NCI-H510A (cell line): ENCODE measurements at places on chromosomes 4 and X.

DNA sequence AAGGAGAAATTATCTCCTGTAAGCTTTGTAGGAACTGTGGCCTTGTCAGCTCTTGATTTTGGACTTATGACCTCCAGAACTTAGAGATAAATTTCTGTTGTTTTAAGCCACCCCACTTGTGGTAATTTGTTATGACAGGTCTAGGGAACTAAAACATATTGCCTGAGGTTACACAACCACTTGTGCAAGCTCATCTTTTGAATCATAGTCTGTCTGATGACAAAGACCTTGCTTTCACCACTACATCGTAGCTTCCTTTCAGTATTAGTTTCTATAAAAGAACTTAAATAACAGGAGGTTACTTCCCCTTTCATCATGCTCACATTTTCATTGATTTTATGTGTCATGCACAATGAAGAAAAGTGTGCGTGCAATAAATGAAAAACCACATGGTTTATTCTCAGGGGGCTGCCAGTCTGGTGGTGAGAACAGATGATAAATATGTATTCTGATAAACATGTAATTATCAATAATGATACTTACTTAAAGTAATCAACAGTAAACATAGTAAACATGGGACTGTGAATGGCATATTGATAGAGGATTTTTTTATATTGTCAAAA is 690.0 kb upstream of the HS3ST1 start:
- DNase-seq, result no peak

DNA sequence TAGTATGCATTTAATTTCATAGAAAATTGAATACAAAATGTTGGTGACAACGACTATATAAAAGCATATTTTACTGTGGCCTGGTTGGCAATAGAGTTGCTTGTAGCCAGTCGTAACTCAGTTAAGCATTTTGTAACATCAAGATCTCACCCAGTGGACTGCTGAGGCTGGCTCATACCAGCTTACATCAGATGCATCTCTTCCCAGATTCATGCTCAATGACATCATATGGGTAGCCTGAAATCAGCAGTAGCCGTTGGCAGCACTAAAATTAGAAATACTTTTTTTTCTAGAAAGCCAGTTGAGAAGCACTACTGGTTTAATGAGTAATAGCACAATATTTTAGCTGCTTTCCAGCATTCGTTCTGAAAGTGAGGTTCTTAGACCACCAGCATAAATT is 341.2 kb downstream of the TECRL start:
- DNase-seq, result no peak

GRCh38 chr4:14065406-14065805 is 437.9 kb upstream of the BOD1L1 start:
- no peak for DNase-seq

DNA sequence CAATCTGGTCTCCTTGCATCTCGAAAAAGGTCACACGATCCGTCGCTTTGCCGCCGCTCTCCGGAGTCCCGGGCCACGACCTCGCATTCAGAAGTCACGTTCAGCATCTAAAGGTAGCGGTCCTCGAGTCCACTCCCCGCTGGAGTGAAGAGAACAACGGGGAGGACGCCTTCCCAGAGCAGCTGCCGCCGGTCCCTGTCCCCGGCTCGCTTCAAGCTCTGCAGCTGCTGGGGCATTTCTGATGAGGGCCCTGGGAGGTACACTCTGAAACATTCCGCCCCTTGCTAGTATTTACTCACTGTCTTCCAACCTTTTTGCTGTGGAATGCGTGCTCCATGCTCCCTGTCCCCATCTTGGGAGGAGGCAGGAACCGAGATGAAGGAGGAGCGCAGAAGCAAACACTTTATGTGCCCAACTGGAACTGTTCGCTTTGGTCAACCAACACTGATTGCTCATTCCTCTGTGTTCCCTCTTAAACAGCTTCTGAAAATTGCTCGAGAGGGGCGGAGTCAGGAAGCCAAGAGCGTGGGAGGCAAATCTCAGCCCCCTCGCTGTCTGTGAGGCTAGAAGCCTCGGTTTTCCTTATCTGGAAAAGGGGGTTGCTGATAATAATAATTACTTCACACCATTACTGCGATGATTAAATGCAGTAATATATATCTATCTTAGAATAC is 6.4 kb upstream of the VAMP7 start:
- DNase-seq, result no peak

GRCh38 chrX:2445662-2446623 is 54.8 kb downstream of the DHRSX start:
- DNase-seq, result no peak

DNA sequence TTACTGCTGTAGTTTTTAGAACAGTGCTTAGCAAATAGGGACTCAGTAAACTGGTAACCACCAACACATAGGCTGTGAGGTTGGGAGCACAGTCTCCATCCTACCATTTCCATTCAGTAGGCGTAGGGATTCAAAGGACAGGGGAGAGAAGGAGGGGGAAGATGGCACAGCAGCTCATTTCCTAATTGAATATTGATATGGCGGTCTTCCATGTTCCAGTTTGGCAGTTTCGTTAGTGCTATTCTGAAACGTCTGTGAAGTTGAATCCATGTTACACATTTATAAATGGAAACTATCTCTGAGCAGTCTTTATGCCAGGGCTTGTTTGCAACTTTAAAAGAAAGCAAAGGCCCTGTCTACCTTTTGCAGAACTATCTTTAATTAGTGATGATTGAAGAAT is 105.5 kb downstream of the PARM1 start:
- no peak for DNase-seq

DNA sequence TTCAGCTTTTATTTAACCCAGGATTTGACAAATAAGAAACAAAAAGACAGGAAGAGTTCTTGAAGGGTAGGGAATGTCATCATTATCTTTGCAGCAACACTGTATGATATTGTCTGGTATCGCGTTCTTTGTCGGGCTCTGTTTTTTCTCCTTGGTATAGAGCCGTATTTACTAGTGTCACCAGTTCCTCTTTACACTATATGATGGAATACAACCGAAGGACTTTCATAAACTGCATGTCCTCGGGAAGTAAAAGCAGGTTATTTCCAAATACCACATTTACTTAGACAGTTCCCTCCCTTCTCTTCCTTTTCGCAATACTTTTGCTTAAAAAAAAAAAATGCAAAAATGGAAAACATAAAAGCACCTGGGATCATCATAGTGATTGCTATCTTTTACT is 96.6 kb upstream of the IL13RA1 start:
- no peak for DNase-seq

GRCh38 chrX:103415068-103415467 is 38.7 kb downstream of the BEX3 start:
- DNase-seq, result no peak

GRCh38 chr4:39426728-39427127 is 20.0 kb downstream of the KLB start:
- no peak for DNase-seq

DNA sequence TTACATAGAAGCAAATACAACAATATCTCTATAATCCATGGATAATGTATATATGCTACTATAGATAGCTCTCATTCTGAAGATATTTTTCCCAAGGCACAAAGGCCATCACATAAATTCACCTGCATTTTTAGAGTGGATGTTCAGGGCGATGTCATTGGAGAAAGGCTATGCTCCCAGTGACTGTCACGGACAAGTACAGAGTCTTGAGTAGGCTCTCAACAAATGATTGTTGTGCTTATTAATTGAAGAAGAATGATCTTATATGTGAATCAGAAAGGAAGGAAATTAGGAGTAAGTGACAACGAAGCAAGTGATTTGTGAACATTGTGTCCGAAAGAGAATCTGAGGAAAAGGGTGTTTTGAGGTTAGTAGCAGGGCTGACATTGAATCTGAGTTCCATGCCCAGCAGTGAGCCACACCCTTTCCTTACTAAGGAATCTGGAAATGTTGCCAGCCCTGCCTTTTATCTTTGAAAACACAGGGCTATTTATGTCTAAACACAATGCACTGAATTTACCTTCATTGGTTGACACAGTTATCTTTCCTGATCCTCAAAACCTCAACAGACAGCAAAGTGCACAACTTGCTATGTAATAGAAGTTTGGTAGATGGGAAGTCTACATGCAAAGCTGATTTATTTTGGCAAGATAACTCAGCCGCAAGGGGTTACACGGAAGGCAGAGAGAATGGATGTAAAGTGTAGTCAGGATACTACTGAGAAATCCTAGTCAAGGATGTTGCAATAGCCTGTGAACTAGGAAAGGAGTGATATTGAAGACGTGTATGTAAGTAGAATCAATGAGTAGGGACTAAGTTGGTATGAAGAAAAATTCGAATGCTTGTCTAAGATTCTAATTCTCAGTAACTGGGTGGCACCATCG is 50.4 kb downstream of the SORBS2 start:
- no peak for DNase-seq

- no peak for DNase-seq
Observed at GRCh38 chr4:123159479-123159878, 237.1 kb upstream of the NUDT6 start.

- no peak for DNase-seq
Observed at GRCh38 chr4:139227729-139228404, 50.8 kb upstream of the ELF2 start.

DNA sequence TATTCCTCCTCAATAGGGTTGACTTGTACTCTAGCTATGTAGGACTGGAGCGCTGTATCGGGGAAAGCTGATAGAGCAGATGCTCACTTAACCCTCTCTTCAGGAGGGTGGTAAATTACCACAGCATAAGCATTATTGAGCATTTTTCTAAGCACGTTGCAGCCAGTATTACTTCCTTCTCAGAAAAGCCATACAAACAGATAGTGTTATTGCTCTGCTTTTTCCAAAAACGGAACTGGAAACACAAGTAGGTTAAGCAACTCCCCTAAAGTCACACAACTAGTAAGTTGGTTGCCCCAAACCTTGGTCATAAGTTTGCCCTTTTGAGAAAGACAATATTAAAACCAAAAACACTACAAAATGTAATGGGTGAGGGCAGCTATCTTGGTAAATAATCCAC is 73.9 kb downstream of the REELD1 start:
- DNase-seq, result no peak

- no peak for DNase-seq
Observed at GRCh38 chrX:83469551-83469950, 38.5 kb upstream of the POU3F4 start.

DNA sequence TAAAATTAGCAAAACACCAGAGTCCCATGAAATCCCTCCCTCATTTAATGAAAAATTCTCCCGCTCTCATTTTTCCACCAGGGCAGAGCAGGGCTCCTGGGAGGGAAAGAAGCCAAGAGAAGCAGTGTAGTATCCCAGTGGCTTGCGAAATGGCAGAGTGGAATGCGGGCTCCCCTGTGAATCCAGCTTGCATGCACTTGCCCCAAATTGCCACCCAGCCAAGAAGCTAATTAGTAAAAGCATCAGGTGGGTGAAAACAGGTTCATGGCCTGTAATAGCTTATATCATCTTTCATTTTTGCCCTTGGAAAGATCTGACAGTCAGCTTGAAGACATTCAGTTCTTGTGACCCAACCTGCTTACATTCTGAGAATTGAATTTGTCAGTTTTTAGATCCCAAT is 10.1 kb downstream of the AMOT start:
- no peak for DNase-seq

GRCh38 chr4:110629780-110630687 is 7.2 kb upstream of the PITX2 start:
- no peak for DNase-seq

GRCh38 chr4:16524406-16524805 is 298.1 kb upstream of the TAPT1 start:
- DNase-seq, result no peak

GRCh38 chrX:142089193-142089592 is 115.9 kb downstream of the MAGEC2 start:
- no peak for DNase-seq

DNA sequence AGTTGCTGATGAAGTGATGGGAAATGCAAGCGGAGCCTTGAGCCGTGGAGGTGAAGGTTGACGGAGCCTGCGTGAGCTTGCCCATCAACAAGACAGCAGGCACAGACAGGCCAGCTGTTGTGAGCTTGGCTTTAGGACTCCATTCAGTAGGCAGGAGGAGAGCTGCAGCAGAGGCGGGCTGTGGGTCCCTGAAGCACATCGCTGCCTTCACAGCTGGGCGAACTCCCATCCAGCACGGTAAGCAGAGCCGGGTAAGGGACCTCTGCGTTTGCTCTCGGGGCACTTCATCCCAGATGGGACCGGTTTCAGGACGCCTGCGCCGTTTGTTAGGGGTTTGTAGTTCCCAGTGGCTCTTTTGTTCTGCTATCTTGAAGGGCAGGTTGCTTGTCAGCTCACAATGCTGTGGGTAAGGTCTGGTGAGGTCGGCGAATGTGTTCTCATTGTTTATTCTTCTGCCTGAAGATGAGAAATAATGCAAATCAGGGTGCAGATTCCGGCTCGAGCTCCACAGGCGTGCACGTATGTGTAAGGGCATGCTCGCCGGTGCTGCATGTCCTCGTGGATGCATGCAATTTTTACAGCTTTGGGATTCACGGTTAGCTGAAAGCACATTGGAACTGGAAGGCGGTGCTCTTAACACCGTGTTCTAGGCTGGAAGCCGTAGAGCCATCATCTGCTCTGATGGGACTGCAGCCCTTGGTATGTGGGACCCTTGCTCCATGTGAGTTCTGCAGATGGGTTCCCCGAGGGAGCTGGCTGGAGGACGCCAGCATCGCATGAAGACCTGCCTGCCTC is 54.6 kb upstream of the CLDN34 start:
- DNase-seq, result peak; percentile 26

DNA sequence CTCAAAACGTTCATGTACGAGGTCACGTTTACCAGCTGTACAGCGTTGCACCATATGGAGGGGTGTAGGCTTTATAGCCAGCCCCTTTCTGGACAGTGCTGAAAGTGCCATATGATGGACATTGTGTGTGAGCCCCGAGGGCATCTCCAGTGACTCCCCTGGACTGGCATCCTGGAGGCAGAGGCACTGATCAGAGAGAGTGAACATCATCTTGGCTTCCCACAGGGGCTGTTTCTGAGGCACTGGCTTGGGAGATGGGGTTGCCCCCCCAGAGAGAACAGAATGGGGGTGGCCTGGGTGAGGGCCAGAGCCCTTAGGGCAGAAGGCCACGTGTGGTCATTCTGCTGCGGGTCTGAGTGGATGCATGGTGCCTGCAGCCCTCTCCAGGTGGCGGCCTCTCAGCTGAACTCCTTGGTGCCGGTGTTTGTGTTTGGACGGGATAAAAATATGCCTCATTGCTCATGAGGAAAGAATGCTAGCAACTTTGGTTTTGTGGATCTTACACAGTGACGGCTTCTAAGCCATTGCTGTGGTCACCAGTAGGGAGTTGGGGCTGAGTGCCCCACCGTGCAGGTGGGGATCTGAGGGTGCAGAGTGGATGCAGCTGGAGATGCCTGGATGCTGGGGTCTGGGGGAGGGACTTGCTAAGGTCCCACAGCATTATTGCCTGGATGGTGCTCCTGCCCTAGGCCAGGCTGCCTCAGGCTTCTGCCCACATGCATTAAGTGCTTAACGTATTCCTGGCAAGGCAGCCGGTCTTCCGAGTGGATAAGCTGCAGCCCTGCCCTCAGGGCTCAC is 3.4 kb downstream of the WFS1 start:
- DNase-seq, result no peak
